CD4-positive, alpha-beta T cell treated with Interleukin-1 beta for 1 hour (primary cell): ENCODE measurements at places on chromosomes 7 and 10.
A peak's percentile ranks its signal among the peaks of the same experiment; 100 is the strongest.

DNA sequence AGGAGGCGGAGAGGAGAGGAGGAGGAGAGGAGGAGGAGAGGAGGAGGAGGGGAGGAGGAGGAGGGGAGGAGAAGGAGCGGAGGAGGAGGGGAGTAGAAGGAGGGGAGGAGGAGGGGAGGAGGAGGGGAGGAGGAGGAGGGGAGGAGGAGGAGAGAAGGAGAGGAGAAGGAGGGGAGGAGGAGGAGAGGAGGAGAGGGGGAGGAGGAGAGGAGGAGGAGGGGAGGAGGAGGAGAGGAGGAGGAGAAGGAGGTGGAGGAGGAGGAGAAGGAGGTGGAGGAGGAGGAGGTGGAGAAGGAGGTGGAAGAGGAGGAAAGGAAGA is 15.5 kb upstream of the CRCP start:
- no peak for DNase-seq

DNA sequence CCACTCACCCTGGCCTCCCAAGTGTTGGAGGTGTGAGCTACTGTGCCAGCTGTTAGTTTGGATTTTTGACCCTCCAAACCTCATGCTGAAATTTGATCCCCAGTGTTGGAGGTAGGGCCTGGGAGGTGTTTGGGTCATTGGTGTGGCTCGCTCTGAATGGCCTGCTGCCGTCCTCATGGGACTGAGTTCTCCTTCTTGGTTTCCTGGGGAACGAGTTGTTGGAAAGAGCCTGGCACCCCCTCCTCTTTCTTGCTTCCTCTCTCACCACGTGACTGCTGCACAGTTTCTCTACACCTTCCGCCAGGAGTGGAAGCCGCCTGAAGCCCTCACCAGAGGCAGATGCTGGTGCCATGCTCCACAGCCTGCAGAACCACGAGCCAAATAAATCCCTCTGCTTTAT is 253.5 kb downstream of the PHTF2 start:
- DNase-seq = no peak

GRCh38 chr10:73406846-73407245 is 7.0 kb downstream of the ANXA7 start:
- DNase-seq = no peak

DNA sequence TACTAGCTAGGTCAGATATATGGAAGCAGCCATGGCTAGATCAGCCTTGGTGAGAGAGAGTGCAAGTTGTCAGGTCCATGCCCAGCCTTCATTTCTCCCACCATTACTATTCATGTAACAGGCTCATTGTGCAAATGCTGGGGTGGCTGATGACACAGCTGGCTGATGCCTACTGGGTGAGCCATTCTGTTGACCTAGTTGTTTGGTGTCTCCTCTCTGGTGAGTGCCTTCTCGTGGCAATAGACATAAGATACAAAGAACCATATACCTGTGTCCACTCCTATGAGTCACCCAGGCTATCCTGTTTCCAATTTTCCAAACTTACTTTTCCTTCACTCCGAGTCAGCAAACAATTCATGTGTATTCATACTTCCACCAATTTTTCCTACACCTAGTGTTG is 46.0 kb downstream of the ZNF25 start:
- DNase-seq = no peak

GRCh38 chr10:132684164-132684891 is 101.6 kb downstream of the NKX6-2 start:
- DNase-seq = no peak

DNA sequence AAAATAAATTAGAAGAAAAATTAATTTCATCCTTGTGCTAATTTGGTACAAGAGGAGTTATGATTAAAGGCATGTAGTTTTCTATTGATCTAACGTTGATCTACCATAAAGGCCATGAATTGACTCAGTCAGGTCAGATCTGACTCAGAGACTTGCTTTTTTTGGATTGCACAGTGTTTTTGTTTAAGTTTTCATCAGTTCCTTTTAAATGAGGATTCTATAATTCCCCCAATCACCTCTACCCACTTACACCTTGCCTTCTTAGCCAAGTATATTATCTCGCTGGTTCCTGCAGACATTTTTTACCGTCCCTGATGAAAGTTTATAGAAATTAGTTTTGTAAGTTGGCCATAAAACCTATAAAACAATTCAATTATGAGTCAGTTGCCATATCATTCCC is 132.4 kb upstream of the PALS2 start:
- DNase-seq = no peak

DNA sequence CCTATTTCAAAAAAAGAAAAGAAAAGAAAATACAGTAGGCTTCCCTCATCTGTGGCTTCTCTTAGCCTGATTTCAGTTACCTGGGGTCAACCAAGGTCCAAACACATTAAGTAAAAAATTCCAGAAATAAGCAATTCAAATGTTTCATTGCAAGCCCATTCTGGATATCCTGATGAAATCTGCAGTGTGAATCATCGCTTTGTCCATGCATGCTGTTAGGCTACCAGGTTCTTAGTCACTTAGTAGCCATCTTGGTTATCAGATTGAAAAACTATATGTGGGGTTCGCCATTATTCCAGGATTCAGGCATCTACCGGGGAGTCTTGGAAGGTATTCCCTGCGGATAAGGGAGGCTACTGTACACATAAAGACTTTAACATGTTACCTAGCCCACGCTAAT is 991 bp upstream of the FAM204A start:
- no peak for DNase-seq

- no peak for DNase-seq
These were observed 189.4 kb upstream of the SHH start for GRCh38 chr7:156001496-156002260.

DNA sequence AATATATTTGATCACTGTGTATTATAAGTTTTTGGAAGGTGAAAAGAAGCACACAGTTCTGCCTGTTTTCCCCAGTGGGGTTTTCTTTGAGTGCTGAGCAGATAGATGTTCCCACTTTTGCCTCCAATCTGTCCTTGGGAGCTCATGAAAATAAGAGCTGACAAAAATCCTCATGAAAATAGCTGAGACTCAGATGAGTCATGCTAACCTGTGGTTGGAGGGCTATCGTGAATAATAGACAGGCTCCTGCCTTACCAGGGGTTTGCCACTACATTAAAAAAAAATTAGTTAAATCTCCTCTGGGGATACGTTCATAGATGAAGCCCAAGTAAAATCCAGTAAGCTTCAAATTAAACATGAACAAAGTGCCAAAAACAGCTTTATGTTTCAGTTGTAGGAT is 10.9 kb upstream of the AOAH start:
- DNase-seq = no peak

- no peak for DNase-seq
These were observed 8.0 kb downstream of the DLX5 start for GRCh38 chr7:97016381-97017191.

- DNase-seq = peak; percentile 46
These were observed 75.6 kb upstream of the LYZL2 start for GRCh38 chr10:30705101-30705624.

GRCh38 chr10:22368981-22369380 is 23.7 kb downstream of the SPAG6 start:
- no peak for DNase-seq

- DNase-seq = no peak
These were observed 68.2 kb downstream of the ELAPOR2 start for GRCh38 chr7:86991093-86991769.

DNA sequence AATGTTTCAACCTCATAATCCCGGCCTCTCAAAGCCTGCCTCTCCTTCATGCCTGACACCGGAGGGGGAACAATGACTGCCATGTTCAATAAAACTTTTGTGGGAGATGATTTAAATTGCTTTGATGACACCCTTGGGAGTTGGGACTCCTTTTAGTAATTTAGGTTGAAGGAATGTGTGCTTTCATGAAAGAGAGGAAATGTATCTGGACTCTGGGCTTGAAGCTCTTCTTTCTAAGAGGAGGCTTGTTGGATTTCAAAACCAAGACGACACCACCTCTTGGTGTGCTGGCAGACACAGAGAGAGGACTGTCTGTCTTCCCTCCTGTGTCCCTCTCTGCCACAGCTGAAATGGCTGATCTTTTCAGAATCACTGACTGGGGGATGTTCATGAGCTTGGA is 168.1 kb downstream of the GALNT17 start:
- DNase-seq = no peak

- DNase-seq = no peak
These were observed 1.6 kb upstream of the CDK13 start for GRCh38 chr7:39948375-39948955.

DNA sequence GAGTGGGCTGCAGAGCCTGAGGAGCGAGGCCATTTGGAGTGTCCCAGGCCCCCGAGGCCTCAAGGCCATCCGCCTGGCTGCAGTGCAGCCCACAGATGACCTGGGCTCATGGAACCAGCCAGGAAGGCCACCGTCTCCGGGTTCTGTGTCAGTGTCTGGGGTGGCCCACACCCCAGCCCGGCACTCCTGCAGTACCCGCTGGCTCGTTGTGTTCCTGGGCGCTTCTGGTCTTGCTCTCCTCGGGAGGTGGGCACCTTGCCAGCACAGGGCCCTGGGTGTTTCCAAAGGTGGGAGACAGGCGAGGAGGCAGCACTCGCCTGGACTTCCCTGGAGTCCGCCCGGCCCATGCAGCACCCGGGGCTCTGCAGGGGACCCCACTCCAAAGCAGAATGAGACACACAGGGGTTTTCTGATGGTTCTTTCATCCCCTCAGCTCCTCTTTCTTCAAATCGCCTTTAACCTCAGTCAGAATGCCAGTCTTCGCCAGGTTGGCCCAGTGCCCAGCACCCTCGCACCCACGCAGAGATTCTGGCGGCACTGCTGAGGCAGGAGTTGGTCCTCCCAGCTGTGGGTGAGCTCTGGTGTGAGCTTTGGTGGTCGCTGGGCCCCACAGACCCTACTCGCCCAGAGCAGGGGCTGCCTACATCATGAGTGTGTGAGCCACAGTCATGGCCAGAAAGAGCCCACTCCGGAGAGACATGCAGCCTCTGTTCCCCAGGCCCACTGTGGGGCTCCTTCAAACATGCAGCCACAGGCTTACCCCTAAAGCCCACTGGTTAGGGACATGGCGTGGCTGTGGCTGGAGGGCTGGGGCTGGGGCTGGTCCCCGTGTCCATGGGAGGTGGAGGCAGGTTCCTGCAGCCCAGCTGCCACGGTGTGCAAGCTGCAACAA is 155.7 kb downstream of the EBF3 start:
- DNase-seq = no peak

GRCh38 chr7:90563286-90563685 is 32.8 kb upstream of the CDK14 start:
- DNase-seq = no peak
